NCI-H2171 treated with DMSO at 0.1 percent for 48 hours (cell line): ENCODE measurements at places on chromosomes 13 and 19.

DNA sequence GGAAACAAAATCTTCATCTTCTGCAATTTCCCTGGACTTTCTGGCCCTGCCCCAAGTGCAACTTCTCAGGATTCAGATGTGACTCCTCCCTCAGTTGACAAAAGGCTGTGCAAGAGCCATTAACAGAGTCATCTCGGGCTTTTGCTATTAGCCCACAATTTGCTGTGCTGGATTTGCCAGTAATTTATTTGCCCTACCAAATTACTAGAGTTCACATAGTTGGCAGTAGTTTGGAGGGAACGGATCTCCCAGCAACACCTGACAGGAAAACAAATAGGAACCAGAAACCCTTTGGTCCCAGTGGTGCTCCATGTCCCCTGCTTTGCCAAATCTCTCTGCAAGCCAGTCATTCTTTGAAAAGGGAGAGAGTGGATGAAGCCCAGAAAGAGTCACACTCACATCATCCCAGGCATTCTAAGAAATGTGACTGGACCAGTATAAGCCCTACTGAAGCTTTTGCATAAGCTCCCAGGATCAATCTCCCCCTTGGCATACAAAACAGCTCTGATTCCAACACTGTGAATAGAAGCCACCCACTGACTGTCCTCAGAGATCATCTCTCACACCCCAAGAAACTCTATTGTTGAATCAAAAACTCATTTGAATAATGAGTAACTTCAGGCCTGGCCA lies 350.1 kb upstream of the NBEA start:
- no peak for DNase-seq

DNA sequence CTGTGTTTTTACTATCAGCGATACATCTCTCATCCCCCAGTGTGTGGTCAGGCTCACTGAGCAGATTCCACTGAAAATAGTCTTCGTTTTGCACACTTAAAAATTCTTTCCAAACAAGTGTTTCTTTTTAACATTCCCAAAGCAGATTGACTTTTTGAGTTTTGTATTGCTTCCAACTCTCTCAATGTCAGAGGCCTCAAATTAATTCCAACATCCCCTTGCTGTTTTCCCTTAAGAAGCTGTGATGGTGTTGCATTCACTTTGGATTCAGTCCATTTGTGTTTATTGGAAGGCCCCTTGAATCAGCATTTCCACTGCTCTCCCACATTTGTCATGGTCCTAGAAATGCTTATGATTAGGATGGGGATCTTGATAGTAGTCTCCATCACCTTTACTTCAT lies 228.7 kb downstream of the KCNRG start:
- DNase-seq: no peak

GRCh38 chr13:94351292-94351990 lies 128.0 kb downstream of the DCT start:
- no peak for DNase-seq

DNA sequence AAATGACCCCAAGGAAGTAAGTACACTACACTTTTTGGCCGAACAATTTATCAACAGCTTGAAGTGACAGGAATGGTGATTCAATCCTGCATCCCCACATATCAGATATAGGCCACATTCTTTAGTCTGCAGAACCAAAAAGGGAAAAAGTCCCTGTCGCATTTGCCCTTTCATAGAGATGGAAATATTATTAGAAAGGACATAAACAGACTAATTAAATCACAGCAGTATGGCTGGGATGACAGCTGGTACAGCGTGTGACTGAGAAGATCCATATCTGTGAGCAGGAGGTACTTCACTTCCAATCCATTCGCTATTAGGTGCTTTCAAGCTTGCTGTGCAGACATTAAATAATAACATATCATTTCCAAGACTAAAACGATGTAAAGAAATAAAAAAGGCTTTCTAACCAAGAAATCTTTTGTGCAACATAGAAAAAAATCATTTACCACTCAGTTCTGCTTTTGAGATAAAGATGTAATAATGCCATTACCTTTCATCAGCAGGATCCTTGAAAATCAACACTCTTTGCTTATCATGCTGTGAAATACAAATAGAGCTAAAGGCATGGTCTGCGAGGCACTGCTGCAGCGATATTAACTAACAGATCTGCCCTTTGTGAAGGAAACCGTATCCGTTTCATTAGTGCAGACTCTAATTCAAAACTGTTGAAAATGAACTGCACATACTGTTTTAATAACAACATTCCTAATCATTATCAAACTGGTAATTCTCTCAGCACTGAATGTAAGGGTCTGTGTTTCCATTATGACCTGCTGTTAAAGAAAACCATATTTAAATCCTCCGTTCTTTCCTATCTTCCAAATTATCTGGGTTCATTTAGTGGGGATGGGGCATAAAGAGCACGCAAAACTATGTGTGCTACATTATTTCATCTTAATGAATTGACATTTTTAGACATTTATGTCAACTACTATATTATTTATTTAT lies 245.6 kb downstream of the DACH1 start:
- DNase-seq: peak; percentile 97

DNA sequence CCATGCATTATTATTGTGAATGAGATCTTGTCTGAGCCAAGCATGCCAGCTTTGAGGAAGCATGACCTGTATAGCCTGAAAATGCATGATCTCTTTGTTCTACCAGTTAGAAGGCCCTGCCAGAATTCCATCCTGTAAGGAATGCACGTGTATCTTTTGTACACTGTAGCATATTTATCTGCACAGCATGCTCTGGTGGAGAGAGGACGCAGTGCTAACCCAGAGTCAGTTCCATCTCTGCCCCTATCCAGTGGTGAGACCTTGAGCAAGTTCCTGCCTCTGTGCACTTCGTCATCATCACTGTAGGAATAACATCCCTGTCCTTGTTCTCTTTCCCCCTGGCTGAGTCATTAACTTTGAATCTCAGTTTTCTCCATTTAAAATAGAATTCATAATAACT lies 233.8 kb downstream of the SLC7A1 start:
- no peak for DNase-seq

GRCh38 chr19:13441810-13442512 lies 64.3 kb downstream of the CACNA1A start:
- no peak for DNase-seq

DNA sequence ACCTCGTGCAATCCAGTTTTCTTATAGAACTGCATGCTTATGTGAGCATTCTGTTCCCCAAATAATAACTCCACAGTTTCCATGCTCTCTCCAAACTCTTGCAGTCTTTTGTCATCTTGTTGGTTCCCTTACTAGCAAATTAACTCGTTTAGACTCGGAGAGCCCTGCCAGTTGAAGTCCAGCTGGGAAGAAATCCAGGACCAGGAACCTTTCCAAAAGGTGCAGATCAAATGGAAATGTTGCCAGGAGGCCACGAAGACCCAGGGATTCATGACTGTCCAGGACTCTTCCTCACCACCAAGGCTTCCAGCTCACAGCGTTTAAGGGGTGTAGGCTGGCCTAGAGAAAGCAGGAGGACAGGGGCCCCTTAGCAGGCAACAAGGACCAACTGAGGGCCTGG lies 2.1 kb upstream of the TDRD12 start:
- DNase-seq: no peak

DNA sequence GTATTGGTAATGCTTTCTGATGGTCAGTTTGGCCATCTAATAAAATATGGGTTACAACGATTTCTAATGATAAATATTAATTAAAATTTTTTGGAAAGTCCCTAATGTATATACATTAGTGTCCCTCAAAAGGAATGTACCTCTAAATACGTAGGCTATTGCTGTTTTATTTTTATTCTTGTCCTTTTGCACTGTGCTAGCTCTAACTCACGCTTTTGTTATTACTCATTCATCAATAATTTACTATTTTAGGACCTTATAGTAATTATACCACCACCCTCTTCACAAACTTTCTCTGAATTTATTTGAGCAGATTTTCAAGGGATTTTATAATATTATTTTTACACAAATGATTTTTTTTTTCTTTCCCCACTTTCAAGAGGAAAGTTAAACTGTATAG lies 795.9 kb upstream of the PCDH9 start:
- no peak for DNase-seq

GRCh38 chr19:18771328-18772242 lies 19.5 kb downstream of the COMP start:
- no peak for DNase-seq

GRCh38 chr19:12946092-12946721 lies 545 bp downstream of the RAD23A start:
- DNase-seq: peak; percentile 54

GRCh38 chr19:38118176-38118575 lies 105.8 kb downstream of the DPF1 start:
- no peak for DNase-seq

- DNase-seq: no peak
These were observed 38.0 kb downstream of the ADGRE1 start for GRCh38 chr19:6925386-6925785.

- no peak for DNase-seq
These were observed 5.0 kb upstream of the BICRA start for GRCh38 chr19:47603706-47604565.

DNA sequence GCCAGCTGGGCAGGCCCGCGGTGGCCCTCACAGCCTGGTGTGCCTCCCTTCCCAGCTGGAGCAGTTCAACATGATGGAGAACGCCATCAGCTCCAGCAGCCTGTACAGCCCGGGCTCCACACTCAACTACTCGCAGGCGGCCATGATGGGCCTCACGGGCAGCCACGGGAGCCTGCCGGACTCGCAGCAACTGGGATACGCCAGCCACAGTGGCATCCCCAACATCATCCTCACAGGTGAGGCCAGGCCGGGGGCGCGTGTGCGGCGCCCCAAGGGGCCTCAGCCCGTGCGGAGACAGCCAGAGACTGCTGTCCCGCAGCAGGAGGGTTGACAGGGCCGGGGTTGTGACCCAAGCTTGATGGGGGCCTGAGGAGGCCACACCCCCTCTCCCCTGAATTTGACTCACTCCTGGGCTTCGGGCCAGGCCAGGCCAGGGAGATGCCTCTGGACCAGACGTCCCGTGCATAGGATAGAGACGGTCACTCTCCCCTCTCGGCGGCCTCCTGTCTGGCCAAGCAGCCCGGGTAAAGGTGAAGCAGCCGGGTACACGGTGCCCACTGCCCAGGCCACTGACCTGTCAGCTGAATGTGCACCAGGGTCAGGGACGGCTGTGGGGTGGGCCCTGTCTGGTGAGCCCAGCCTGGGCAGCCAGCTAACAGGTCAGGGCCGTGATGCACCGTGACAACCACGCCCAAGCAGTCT lies 15.4 kb downstream of the COMP start:
- DNase-seq: no peak

DNA sequence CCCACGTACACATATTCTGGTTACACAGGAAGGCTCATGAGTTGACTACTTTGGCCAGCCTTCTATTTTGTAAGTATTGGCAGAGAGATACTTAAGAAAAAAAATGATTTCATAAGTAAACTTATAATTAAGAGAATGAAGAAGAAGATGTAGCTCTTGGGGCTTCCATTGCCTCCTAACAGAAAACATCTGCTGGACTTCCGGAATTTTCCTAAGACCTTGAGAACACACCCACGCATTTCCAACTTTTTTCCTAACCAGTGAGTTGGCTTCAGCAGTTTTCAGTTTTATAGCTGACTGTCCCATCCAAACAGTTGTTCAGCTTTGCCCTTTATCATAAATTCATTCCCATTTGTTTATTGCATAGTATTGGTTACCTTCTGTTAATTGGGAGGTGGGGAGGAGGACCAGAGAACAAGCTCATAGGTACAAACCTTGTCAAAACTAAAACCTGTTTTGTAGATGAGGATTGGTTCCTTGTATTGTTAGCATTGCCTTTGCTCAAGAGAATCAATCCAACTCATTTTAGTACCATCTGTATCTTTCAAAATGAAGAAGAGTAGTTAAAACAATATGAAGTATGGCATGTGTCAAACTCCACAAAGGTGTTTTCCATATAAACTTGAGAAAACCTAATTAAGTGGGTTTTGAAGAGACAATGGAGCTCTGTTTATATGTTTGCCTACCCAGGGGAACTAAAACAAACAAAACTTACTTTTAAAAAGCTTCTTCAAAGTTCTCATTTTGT lies 93.9 kb downstream of the COL4A2 start:
- no peak for DNase-seq

DNA sequence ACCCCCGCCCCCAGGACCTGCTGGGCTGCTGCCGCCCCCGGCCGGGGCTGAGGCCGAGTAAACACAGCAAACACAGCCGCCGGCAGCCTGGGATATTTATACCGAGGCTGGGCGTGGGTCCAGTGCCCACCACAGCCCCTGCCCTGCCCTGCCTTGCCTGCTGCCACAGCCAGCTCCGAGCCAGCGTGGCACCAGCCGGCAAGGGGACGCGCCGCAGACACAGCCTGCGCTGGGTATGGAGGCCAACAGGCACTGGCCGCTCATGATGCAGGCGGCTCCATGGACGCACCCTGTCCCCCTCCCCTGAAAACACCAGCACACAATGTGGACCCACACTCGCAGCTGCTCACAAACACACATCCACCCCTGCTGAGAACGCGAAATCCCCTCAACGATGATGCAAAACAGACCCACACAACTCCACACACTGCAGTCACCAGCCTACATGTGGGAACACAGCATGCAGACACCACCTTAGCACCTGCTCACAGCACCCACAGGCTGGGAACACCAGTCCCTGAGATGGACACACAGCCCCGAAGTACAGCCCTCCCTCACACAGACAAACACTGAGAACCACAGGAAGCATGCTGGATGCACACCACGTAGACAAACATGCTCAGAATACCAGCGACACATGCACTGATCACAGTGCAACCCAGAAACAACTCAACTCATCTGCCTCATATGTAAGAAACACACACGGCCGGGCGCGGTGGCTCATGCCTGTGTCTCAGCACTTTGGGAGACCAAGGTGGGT lies 16.2 kb downstream of the CCDC97 start:
- DNase-seq: no peak

DNA sequence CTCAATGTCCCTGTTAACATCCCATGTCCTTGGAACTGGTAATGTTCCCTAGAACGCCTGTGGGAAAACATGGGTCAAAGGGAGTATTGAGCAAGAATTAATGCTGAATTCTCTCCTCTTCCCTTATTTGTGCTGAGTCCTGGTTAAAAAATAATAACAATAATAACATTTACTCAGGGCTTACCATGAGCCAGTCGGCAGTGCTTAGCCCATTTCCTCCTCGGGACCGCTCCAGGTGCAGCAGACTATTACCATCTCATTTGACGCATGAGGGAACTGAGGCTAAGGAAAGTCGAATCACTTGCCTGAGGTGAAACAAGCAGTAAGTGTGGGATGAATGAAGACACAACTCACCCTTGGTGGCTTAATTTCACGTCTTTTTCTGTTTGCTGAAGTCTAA lies 33.6 kb upstream of the SLC15A1 start:
- no peak for DNase-seq

- no peak for DNase-seq
These were observed 18.5 kb upstream of the ATP11A start for GRCh38 chr13:112671359-112671758.
